ENCODE measurements at places on chromosomes 2 and 18.
A peak's percentile ranks its signal among the peaks of the same experiment; 100 is the strongest.

DNA sequence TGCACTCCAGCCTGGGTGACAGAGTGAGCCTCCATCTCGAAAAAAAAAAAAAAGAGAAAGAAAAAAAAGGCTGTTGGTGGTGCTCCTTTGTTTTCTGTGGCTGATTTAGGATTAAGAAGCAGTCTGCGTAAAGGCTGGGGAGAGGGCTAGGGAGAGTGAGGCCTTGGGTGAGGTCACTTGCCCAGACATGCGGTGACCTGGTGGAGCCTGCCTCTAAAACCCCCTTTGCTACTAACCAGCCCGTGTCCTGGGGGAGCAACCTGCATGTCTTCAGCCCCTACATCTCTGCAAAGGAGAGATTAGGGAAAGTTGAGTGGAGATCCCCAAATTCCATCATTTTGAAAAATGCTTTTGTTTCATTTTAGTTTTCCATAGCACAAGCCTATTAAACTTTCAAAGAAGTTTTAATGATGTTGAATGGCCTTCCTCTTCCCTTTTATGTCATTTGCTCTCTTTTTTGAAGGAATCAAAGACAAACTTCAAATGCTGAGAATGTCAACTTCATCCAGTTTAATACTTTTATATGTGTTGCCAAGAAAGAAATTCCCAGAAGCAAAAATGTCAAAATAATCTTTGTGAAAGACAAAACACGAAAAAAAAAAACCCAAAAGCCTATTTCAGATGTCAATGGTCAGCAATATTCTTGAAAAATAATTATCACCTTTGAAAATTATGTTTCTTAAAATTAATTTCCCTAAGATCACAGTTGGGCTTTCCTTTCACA lies 38.9 kb upstream of the RALBP1 start:
- no peak for DNase-seq

DNA sequence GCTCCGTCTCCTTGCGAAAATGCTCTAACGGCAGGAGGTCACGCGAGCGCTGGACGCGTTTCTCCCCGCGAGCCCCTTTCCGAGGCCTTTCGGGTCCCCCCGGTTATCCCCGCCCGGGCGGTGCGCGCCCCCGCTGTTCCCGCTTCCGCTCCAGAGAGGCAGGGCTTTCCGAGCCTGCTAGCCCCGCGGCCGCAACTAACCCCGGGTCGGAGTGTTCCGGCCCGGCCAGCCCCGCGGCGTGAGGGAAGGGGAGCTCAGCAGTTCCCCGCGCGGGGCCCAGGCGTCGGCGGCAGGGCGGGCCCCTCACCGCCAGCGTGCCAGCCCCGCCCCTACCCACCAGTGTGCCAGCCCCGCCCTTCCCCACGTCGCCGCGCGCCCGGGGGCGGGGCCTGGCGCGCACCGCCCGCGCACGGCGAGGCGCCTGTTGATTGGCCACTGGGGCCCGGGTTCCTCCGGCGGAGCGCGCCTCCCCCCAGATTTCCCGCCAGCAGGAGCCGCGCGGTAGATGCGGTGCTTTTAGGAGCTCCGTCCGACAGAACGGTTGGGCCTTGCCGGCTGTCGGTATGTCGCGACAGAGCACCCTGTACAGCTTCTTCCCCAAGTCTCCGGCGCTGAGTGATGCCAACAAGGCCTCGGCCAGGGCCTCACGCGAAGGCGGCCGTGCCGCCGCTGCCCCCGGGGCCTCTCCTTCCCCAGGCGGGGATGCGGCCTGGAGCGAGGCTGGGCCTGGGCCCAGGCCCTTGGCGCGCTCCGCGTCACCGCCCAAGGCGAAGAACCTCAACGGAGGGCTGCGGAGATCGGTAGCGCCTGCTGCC lies at the start of gene MSH6:
TSS of gene MSH6 (plus strand) at position 475 of the 815 bp plus-strand sequence. CDS start at position 564, 89 bp downstream.
- peak; percentile 91 for DNase-seq

DNA sequence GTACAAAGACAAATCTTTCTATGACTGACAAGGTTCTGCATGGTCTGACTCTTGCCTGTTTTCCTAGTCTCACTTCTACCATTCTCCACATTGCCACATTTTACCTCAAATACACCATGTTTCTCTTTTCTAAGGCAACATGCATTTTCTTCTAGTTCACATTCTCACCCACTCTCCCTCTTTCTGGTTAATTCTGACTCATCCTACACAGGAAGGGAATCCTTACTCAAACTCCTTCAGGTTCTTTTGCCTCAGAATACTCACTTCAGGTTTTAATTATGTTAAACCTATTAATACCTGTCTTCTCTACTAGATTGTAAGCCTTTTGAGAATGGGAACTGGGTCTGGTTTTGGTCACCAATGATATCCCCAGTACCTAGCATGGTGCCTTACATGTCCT lies 47.2 kb downstream of the MAP2 start:
- no peak for DNase-seq

DNA sequence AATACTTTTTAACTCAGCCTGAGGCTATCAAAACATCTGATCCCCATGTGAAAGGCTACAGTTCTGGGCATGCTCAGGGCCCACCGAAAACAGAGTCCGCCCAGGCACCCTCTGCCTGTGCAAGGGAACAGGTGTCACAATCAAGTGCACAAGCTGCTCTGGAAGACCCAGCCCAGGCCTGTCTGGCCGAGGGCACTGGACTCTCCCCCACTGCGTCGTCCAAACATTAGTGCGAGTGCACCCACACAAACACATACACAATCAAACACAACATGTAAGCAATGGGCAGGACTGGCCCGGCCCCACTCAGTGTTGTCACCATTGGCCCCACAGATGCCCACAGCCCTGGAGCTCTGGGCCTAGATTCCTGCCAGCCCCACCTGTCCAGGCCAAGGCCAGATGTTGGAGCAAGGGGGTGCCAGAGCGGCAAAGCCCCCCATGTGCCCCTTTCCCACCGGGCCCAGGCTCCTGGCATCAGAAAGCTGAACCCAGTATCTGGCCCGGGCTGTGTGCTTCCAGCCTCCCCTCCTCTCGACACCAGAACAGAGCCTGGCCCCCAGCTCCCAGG lies 617 bp upstream of the ALPG start:
- DNase-seq: no peak

- DNase-seq: no peak
These were observed 498.7 kb downstream of the PTPRM start for GRCh38 chr18:8065773-8066172.

- no peak for DNase-seq
These were observed 499.4 kb downstream of the GALR1 start for GRCh38 chr18:77749089-77749488.

DNA sequence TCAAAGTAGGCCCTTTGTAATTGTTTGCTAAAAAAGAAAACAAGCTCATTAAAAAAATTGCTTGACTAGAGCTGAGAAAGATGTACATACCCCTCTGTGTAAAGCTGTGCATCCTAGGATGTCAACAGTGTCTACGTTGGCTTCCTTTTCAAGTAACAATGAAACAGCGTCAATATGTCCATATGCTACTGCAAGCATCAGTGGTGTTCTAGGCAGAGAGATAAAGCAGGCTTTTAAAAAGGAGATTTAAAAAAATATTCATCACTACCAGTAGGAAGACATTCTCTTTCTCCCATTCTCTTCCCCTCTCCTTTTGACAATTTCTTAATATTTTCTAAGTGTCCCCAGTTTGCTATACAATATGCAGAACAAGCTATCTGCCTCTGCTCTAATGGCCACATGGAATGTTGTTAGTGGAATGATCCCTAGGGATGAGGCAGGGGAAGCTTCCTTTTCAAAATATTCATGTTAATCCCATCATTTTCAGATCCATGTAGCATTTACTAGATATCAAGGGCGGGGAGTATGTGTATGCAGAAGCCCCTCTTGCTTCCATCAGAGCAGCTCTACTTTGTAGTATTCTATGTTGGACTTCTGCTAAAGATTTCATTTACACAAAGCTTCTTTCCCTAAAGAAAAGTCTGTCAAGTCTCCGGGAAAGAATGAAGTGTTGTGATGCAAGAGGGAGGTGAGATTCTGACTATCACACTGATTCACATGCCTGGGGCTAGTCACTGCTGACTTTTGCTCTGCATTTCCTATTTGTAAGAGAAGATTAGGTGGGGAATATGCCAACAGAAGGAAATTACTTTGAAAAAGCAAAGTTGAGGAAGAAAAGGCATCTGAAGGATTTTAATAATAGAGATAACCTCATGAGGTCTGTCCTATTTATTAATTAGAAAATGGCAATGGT lies 81.5 kb upstream of the PGAP1 start:
- no peak for DNase-seq

DNA sequence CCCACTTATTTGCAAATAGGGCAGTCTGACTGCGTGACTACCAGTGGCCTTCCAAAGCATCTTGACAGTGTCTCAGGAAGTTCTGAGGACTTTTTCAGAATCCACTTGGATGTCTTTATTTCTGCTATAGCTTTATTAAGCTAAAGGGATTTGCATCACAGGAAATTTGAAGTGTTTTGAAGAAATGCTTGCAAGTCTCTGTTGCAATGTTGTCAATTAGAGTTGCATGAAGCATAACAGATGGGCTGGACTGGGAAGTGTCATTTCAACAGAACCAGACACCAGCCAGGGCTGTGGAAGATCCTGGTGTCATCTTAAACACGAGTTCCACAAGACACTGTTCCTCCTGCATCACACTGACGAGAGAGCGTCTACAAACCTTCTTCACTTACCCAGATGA lies 224.5 kb downstream of the EN1 start:
- DNase-seq: no peak

- DNase-seq: peak; percentile 63
These were observed 48.2 kb upstream of the CTAGE1 start for GRCh38 chr18:22465859-22466457.

DNA sequence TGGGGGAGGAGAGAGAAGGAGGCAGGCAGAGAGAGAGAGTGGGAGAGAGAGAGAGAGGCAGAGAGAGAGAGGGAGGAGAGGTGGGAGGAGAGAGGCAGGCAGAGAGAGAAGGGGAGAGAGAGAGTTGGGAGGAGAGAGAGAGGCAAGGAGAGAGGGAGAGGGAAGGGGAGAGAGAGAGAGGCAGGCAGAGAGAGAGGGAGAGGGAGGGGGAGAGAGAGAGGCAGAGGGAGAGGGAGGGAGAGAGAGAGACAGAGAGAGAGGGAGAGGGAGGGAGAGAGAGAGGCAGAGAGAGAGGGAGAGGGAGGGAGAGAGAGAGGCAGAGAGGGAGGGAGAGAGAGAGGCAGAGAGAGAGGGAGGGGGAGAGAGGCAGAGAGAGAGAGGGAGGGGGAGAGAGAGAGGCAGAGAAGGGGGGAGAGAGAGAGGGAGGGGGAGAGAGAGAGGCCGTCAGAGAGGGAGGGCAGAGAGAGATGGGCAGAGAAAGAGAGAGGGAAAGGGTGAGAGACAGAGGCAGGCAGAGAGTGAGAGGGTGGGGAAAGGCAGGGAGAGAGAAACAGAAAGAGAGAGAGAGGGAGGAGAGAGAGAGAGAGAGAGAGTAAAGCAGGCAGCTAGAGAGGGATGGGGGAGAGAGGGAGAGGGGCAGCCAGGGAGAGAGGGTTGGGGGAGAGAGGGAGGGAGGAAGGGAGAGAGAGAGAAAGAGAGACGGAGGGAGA lies 122.2 kb upstream of the PXDN start:
- DNase-seq: no peak

DNA sequence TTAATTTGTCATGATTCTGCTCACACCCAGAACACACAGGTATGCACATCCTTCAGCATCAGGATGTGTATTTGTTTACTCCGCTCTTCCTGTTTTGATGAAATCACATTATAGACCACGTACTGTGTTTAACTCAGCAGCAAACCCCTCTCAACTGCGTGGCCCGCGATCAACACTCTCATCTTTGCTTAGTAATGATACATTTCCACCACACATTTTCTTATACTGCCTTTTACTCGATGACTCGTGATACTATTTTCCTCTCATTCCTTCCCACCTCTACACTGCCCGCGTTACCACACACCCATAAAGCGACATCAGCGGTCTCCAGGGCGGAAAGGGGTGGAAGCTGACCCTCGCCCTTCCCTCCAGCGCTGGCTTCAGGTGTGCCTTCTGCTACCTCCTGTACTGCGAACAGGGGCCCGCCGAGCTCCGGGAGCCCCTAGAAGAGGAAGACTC lies 1.3 kb downstream of the NETO1 start:
- no peak for DNase-seq
